ENCODE measurements at places on chromosomes 16 and 17. TPM values are rescaled to one million over a fixed set of nuclear protein-coding genes. Genes with fewer than 3 reads are reported as not detected.

GRCh38 chr17:46162866-46163265 lies 30.4 kb downstream of the KANSL1 start:
- H3K27me3 ChIP-seq: no peaks in the 10 kb centered on the region
- no peak overlapping the region for H3K4me3 ChIP-seq
- no peak for DNase-seq
- H3K36me3 ChIP-seq: no peaks in the 10 kb centered on the region
- H3K27ac ChIP-seq: no peak overlapping the region
- H3K4me1 ChIP-seq: peaks cover 77% of the 10 kb centered on the region

DNA sequence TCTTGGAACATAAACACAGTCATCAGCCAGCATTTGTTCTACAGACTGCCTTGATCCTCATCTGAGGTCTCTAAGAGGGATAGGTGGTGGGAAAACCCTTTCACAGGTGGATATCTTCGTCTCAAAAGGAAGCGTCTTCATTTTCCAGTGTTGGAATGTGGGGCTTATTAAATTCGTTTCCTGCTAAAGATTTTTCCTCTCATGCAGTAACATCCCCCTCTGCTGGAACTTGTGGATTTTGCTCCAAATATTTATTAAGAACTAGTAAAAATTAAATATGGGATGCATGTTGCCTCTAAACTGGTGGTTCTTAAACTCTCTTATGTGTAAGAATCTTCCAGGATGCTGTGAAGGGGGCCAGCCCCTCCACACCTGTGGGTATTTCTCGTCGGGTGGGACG lies 20.1 kb upstream of the MLYCD start:
- DNase-seq: no peak
- peaks cover 50% of the 10 kb centered on the region for H3K27me3 ChIP-seq
- H3K4me3 ChIP-seq: no peak overlapping the region
- H3K27ac ChIP-seq: no peak overlapping the region

DNA sequence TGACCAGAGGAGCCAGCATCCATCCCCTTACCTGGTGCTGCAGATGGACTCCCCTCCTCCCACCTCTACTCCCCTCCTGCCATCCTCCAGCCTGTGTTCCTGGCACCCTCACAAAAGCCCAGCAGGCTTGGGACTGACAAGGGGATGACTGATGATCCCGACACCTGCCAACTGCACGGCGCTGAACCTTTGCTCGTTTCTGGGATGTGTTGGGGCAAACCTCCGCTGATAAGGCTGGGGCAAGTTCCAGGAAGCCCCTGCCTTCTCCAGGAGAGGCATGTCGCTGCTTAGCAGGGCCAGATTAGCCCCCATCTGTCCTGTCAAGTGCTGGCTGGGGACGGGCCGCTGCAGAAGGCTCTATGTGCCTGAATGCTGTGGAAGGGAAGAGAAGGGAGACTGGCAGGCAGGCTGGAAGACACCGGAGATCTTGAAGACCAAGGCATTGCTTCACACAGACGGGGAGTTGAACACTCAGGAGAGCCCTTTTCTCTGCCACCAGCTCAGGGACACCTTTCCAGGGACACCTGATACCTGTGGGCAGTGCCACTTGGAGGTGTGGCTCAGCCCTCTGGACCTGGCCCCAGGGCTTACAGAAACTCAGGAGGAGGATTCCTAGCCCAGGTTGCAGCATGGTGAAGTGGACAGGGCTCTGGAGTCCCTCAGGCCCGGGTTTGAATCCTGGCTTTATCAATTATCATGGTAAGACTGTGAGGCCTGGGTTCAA lies 973 bp upstream of the KRT15 start:
- H3K36me3 ChIP-seq: no peaks in the 10 kb centered on the region
- DNase-seq: no peak
- H3K27ac ChIP-seq: no peak overlapping the region

Gene ATP2A1
- total RNA-seq: 1.8 TPM

Gene ITPRIPL2
- total RNA-seq: 65.0 TPM

- DNase-seq: no peak
- H3K4me1 ChIP-seq: peaks cover 15% of the 10 kb centered on the region
- peaks cover 12% of the 10 kb centered on the region for H3K36me3 ChIP-seq
- no peak overlapping the region for H3K27ac ChIP-seq
- no peak overlapping the region for H3K4me3 ChIP-seq
Observed at GRCh38 chr17:43898446-43898845, 8.9 kb downstream of the MPP2 start.

DNA sequence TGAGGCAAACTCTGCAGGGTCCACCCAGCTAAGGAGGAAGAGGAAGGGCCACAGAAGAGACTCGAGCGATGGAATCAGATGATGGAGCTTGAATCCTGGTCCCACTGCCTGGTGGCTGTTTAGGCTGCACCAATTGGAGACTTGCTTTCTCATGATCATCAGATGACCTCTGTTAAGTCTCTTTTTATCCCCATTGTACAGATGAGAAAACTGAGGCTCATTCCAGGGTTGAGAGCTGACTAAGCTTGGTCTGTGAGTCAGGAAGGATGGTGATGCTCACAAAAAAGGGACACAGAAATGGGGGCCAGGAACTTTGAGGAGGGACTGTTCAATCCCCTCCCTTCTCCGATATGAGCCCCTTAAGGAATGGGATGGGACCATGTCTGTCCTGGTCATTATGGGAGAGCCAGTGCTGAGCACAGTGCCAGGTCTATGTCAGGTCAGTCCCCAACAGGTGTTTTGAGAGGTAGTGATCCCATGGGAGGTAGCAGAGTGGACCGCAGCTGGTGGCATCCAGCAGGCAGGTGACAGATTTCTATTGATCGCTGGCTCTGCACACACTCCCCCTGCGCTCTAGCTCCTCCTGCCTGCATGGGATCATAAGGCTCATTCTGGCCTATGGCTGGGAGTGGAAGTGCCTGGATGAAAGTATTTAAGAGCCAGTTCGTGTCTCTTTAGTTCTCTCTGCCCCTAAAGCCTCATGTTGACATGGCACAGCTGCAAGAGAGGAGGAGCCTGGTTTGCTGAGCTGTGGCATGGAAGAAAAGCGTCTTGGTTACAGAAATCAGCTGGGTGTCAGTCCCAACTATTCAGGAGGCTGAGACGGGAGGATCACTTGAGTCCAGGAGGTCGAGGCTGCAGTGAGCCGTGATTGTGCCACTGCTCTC lies 27.2 kb downstream of the SNX20 start:
- peaks cover 5% of the 10 kb centered on the region for H3K36me3 ChIP-seq
- no peaks in the 10 kb centered on the region for H3K4me1 ChIP-seq
- H3K27ac ChIP-seq: no peak overlapping the region
- peaks cover 6% of the 10 kb centered on the region for H3K27me3 ChIP-seq

DNA sequence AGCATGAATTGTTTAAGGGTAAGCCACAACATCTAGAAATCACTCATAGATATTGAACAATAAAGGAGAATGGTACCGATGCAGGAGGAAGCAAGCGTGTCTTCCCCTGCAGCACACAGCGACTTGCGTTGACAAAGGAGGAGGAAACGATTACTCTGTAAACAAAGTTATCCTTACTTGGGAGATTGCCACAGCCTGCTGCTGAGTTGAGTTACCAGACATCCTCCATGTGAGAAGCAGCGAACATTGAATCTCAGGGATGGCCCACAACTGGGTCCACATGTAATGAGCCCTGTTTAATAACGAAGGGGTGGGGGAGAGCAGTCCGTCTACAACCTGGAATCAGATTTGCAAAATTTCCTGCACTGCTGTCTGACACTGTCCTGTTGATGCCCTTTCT lies 27.7 kb downstream of the CLUH start:
- H3K27ac ChIP-seq: peak overlapping the region; percentile 63
- peaks cover 30% of the 10 kb centered on the region for H3K4me1 ChIP-seq
- no peak overlapping the region for H3K4me3 ChIP-seq

DNA sequence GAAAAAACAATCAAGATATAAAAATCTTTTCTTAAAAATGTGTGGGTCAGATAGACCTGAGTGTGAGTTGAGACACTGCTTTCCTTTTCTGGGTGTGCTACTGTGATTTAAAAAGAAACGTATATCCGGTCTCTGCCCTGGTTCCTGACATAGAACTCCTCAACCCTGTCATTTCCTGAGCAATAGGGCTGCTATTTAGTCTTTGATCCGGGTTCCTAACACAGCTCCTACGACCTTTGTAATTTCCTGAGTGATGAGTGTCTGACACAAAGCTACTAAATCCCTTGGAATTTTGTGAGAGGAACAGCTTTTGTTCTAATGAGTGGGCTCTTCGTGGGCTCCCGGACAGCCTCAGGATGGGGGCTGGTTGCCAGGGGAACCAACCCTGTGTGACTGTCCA lies 93.9 kb upstream of the FA2H start:
- DNase-seq: no peak
- no peaks in the 10 kb centered on the region for H3K27me3 ChIP-seq
- H3K36me3 ChIP-seq: peaks cover 3% of the 10 kb centered on the region
- H3K4me1 ChIP-seq: peaks cover 13% of the 10 kb centered on the region

- H3K36me3 ChIP-seq: no peaks in the 10 kb centered on the region
- no peaks in the 10 kb centered on the region for H3K27me3 ChIP-seq
- no peak for DNase-seq
- H3K27ac ChIP-seq: no peak overlapping the region
Observed at GRCh38 chr16:80079072-80079471, 461.7 kb upstream of the DYNLRB2 start.

Gene CEP295NL
- 0.67 TPM for total RNA-seq

GRCh38 chr17:76501018-76501826 lies at the start of gene RHBDF2:
Gene RHBDF2 (minus strand): TSS chr17:76501423. CDS start chr17:76481524, 19,899 bp downstream.
- H3K27me3 ChIP-seq: no peaks in the 10 kb centered on the region
- H3K4me1 ChIP-seq: peaks cover 36% of the 10 kb centered on the region
- H3K27ac ChIP-seq: peak within 1 kb of the TSS; percentile 69
- H3K36me3 ChIP-seq: no peaks in the 10 kb centered on the region
- H3K4me3 ChIP-seq: peak within 1 kb of the TSS; percentile 78

GRCh38 chr16:69064764-69065313 lies 40.6 kb upstream of the HAS3 start:
- H3K4me1 ChIP-seq: peaks cover 21% of the 10 kb centered on the region
- H3K4me3 ChIP-seq: peak overlapping the region; percentile 10
- no peak for DNase-seq
- no peaks in the 10 kb centered on the region for H3K27me3 ChIP-seq
- H3K27ac ChIP-seq: peak overlapping the region; percentile 27
- no peaks in the 10 kb centered on the region for H3K36me3 ChIP-seq

Gene LRRC37A2
- total RNA-seq: 11.3 TPM

DNA sequence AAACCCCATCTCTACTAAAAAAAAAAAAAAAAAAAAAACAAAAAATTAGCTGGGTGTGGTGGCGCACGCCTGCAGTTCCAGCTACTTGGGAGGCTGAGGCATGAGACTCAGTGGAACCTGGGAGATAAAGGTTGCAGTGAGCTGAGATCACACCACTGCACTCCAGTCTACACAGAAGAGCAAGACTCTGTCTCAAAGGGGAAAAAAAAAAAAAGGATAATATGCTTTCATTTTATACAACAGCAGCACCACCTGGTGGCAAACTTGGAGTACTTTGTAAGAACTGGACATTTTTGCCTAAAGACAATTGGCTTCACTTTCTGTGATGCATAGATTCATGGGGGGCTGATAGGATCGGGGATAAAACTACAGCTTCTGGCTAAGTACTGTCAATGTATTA lies 8.5 kb downstream of the CHTF8 start:
- H3K4me3 ChIP-seq: no peak overlapping the region
- H3K27ac ChIP-seq: no peak overlapping the region
- no peaks in the 10 kb centered on the region for H3K27me3 ChIP-seq
- H3K4me1 ChIP-seq: peaks cover 2% of the 10 kb centered on the region
- H3K36me3 ChIP-seq: peaks cover 10% of the 10 kb centered on the region

DNA sequence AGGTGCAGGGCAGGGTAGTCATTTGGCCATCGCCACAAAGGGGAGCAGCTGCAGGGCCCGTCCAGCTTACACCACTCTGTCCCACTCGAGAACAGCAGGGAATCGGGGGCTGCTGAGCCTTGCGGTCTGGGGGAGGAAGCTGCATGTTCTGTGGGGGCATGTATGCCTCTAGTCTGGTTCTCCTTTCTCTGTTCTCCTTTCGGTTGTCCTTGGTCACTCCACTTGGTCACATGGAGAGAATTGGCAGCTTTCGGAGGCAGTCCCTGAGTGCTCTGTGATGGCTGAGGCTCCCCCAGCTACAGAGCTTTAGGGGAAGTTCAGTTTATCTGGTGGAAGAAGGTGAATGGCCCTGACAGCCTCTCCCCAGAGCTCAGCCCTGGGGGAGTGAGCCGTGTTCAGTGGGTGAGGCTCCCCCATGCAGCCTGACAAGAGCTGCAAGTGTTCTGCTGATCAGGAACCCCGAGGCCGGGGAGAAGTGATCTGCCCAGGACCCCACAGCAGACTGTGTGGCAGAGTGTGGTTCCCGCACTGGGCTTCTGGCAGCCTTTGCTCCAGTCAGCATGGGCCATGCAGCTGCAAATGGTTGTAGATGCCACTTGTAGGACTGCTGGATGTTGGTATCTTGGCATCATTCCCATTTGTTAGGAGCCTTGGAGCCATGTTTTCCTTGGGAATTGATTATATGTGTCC lies 22.3 kb upstream of the SMPD3 start:
- H3K27ac ChIP-seq: no peak overlapping the region
- no peaks in the 10 kb centered on the region for H3K36me3 ChIP-seq
